ENCODE measurements at places on chromosomes 3 and 15.

DNA sequence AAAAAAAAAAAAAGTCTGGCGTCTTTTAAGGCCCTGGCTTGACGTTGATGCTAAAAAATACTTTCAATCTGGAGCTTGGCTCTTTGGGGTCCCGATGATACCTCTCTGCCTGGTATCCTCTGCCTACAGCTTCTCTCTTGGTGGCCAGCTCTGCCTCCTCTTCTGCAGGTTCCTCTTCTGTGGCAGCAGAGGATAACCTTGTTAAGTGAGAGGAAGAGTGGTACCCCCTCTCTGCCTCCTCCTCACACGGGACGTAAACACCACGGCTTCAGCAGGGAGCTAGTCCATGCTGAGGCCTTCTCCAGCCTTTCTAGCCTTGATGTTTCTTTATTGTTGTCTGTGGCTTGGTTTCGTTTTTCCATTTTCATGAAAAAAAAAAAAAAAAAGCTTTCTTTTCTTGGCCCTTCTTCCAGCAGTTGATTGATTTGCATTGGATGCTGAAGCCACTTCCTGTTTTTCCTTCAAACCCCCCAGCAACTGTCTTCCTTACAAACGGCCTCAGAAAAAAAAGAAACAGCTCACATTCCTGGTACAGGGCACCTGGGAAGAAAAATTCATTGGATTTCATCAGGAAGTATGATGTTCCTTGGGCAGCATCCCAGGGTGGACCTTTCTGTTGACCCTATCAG lies 59.7 kb downstream of the RORA start:
- DNase-seq, result no peak

GRCh38 chr3:110685630-110686029 lies 386.0 kb upstream of the NECTIN3 start:
- DNase-seq, result no peak

GRCh38 chr3:30440880-30441279 lies 165.5 kb upstream of the TGFBR2 start:
- no peak for DNase-seq

GRCh38 chr3:173762501-173762900 lies 365.0 kb downstream of the NLGN1 start:
- no peak for DNase-seq

GRCh38 chr15:34793071-34793470 lies 2.3 kb downstream of the ACTC1 start:
- DNase-seq, result no peak

DNA sequence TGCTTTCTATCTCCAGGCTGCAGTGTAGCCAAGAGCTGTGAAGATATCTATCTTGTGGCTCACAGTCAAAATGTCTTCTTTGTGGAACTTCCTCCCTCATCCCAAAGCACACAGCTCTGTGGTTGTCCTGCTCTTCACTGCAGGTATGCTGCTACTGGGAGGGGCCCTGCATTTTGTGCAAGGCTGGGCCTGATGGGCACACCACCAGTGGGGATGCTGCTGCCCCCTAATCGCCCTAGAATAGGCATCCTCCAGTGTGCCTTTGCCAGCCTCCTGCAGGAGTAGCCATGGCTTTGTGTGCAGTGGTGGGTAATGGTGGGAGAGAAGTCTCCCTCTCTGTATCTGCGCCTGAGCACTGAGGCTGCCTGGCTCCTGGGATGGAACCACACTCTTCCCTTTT lies 297.3 kb downstream of the DOCK3 start:
- no peak for DNase-seq

DNA sequence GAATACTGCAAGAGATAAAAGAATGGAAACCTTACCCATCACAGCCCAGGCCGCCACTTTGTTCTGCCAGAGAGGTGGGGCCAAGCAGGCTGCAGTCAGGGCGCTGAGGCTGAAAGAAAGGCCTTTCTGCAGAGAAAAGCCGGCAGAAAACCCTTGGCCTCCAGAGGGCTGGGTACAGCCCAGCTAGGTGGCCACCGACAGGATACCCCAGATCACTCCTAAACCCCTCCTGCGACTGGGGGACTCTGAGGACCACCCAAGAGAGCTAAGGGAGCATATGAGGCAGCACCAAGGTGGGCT lies 69.3 kb downstream of the SMAD6 start:
- no peak for DNase-seq

DNA sequence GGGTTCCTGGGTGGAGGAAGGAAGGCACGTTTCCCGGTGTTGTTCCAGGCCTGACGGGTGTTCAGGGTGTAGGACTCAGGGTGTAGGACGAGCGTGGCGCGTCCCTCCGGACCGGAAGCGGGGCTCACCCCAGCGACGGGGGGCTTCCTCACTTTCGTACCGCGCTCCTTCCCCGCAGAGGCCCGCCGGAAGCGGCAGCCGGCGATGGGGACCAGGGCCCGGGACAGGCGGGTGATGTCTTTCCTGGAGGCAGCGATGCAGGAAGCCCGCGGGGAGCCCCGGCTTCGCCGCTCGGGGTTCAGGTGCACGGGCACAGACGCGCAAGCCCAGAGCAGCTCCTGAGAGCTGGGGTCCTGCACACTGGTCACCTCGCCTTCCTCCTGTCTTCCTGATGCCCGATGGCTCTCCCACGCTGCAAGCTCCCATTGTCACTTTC lies 13.4 kb downstream of the FOXL2NB start:
- no peak for DNase-seq

GRCh38 chr15:56367156-56367555 lies 1.9 kb downstream of the TEX9 start:
- DNase-seq, result no peak

- DNase-seq, result no peak
Measured at GRCh38 chr3:16838561-16838960, 46.2 kb upstream of the PLCL2 start.

- no peak for DNase-seq
Measured at GRCh38 chr3:53318522-53318921, 28.8 kb downstream of the DCP1A start.

DNA sequence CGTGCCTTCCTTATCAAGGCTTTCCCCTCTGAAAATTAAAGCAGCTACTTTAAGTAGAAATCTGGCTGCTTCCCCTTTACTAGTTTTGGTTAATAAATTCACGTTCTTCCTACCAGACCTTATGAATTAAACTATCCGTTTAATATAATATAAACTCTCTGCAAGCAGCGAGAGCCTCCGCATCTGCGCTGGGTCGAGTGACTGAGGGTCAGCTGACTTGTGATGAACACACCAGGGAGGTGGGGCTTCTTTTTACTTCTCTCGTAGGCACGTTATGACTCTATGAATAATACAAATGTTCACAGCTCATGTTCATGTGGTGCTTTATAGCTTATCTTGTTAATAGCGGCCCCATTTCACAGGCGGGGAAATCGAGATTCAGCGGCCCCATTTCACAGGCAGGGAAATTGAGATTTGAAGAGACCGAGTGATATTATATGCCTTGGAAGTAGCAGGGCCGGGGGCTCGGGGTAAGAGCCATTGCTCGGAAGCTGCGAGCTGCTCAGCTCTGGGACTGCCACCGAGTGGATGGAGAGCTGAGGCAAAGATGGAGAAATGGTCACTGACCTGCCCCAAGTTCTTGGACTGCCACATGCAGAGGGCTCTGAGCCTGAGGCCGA lies 8.3 kb downstream of the MUC4 start:
- DNase-seq, result no peak

GRCh38 chr15:57290187-57290586 lies 86.1 kb upstream of the CGNL1 start:
- DNase-seq, result no peak

- peak; percentile 61 for DNase-seq
Measured at GRCh38 chr3:22231061-22231460, 480.1 kb upstream of the ZNF385D start.

DNA sequence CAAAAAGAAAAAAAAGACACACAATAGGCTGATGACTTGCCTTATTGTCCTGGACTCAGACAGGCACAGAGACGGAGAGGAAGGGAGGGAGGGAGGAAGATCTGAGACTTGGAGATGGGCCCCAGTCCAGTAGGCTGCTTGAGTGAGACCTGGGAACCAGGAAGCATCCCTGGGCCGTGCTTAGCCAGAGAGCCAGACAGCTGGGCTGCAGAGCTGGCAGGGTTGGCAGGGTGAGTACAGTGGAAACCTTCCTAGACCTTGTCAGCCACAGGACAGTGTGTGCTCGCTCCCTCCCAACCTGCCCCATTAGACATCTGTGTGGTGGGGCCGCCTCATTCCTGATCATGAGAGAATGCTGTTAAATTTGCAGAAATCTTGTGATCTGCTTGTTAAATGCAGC lies 107.9 kb upstream of the ALDH1A3 start:
- no peak for DNase-seq
